Endothelial cell of umbilical vein (primary cell): ENCODE measurements at places on chromosomes 1 and 21.

DNA sequence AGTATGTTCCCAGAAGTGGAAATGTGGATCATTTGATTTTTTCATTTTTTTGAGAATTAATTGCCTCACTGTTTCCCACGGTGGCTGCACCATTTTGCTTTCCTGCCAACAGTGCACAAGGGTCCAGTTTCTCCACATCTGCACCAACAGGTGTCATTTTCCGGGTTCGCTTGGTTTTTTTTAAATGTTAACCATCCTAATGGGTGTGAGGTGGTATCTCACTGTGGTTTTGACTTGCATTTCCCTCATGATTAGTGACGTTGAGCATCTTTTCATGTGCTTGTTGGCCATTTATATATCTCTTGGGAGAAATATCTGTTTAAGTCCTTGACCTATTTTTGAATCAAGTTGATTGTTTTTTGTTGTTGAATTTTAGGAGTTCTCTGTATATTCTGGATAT is 3.0 kb downstream of the COL6A2 start:
- no peak overlapping the region for H3K4me3 ChIP-seq
- no peaks in the 10 kb centered on the region for H3K36me3 ChIP-seq
- H3K4me1 ChIP-seq = no peaks in the 10 kb centered on the region
- no peak for DNase-seq
- H3K27ac ChIP-seq = no peak overlapping the region

- DNase-seq = peak; percentile 37
- no peak within 1 kb of the TSS for H3K4me3 ChIP-seq
- H3K27me3 ChIP-seq = no peaks in the 10 kb centered on the region
- peak within 1 kb of the TSS; percentile 60 for H3K27ac ChIP-seq
Observed at GRCh38 chr1:32246888-32247273, at the start of gene FAM167B. Gene FAM167B (plus strand): TSS chr1:32247222. CDS start chr1:32247422, 200 bp downstream.

DNA sequence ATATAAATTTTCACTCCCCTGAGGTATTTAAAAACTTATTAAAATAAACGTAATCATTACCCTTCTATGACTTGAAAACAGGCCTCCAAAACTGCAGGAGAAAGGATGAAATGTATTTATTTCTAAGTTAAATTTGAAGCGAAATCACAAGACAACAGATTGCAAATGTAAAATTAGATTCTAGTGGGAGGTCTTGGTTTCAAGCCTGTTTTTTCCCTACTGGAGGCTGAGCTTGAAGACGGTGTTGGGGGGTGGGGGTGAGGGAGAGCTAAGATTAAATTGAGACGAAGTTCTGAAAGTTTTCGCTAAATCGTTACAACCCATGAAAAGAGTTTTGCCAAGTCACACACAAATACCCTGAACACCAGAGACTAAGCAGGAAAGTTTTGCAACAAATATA is 68.2 kb downstream of the TIAM1 start:
- DNase-seq = no peak
- no peaks in the 10 kb centered on the region for H3K27me3 ChIP-seq
- no peaks in the 10 kb centered on the region for H3K4me1 ChIP-seq
- H3K36me3 ChIP-seq = no peaks in the 10 kb centered on the region
- no peak overlapping the region for H3K4me3 ChIP-seq

GRCh38 chr1:7225711-7226505 is 440.7 kb downstream of the CAMTA1 start:
- H3K27ac ChIP-seq = no peak overlapping the region
- no peak for DNase-seq
- no peak overlapping the region for H3K4me3 ChIP-seq
- no peaks in the 10 kb centered on the region for H3K36me3 ChIP-seq

GRCh38 chr1:17176306-17177061 is 28.4 kb upstream of the PADI1 start:
- H3K27ac ChIP-seq = no peak overlapping the region
- no peaks in the 10 kb centered on the region for H3K36me3 ChIP-seq
- H3K4me3 ChIP-seq = no peak overlapping the region
- no peak for DNase-seq
- H3K27me3 ChIP-seq = peaks cover 7% of the 10 kb centered on the region

DNA sequence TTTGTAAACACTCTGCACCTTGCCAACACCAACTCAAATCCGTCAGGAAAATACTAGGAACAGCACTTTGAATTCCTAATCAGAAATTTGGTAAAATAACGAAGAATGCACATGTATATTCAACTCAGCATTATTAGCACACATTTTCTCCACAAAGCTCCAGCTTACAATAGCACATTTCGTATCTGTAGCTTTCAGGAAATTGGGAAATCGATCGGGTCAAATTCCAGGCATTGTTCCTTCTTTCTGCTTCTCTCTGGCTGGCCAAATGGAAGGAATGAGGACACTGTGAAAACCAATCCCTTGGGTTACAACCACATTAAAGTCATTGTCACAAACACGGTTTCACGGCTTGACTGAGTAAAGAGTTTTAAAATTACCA is 58.6 kb downstream of the NPHP4 start:
- no peaks in the 10 kb centered on the region for H3K27me3 ChIP-seq
- DNase-seq = no peak
- H3K4me1 ChIP-seq = no peaks in the 10 kb centered on the region
- no peak overlapping the region for H3K4me3 ChIP-seq
- H3K27ac ChIP-seq = no peak overlapping the region

- no peaks in the 10 kb centered on the region for H3K4me1 ChIP-seq
- no peak overlapping the region for H3K4me3 ChIP-seq
- no peaks in the 10 kb centered on the region for H3K36me3 ChIP-seq
- DNase-seq = no peak
- H3K27ac ChIP-seq = no peak overlapping the region
Observed at GRCh38 chr1:97505816-97506215, 415.0 kb downstream of the DPYD start.

DNA sequence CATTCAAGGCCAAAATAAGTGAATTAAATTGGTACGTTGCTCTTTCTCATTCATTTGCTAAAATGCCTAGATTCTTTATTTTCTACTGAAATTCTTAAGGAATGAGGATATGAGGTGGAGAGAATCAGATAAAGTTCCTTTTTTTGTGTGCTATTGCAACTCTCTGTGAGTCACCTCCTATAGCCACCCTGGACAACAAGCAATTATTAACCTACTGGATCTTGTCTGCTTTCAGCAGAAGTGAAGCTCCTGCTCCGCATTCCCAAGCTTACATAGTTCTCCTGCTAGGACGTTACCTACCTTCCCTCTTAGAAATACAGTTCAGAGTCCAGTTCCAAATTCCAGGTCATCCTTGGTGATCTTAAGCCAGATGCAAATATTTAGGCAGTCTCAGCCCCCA is 4.8 kb upstream of the KCNJ6 start:
- H3K4me3 ChIP-seq = no peak overlapping the region
- no peaks in the 10 kb centered on the region for H3K36me3 ChIP-seq
- H3K27me3 ChIP-seq = peaks cover 20% of the 10 kb centered on the region
- H3K27ac ChIP-seq = no peak overlapping the region
- DNase-seq = no peak

GRCh38 chr1:33030575-33030974 is 6.1 kb downstream of the AK2 start:
- H3K27me3 ChIP-seq = no peaks in the 10 kb centered on the region
- no peak overlapping the region for H3K4me3 ChIP-seq
- H3K36me3 ChIP-seq = no peaks in the 10 kb centered on the region
- peaks cover 6% of the 10 kb centered on the region for H3K4me1 ChIP-seq

GRCh38 chr1:220045356-220046051 is 801 bp downstream of the EPRS1 start:
- H3K27me3 ChIP-seq = no peaks in the 10 kb centered on the region
- H3K4me3 ChIP-seq = peak overlapping the region; percentile 86
- H3K4me1 ChIP-seq = peaks cover 10% of the 10 kb centered on the region
- DNase-seq = peak; percentile 41
- no peaks in the 10 kb centered on the region for H3K36me3 ChIP-seq
- peak overlapping the region; percentile 1 for H3K27ac ChIP-seq

DNA sequence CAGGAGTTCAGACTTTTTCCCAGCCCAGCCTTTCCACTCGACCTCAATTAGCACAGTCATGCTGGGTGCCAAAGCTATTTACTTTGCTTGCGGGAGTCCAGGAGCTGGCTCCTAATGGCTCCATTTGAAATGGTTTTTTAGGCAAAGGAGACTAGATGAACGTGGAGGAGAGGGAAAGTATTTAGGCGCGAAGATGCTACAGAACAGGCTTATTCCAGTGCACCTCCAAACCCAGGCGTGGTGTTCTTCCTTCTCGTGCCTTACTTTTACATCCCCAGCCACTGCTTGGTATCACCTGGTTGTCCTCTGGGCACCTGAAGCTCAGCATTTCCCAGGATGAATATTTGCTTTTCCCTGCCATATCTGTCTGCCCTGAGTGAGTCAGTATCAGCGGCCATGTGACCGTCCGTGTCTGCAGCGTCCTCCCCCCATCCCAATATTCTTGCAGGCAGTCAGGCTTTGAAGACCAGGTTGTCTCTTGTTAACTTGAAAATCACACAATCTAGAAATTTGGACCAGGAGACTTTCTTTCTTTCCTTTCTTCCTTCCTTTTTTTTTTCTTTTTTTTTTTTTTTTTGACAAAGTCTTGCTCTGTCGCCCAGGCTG is 198.5 kb downstream of the DYRK1A start:
- H3K27me3 ChIP-seq = peaks cover 2% of the 10 kb centered on the region
- H3K27ac ChIP-seq = peak overlapping the region; percentile 81
- H3K4me1 ChIP-seq = peaks cover 14% of the 10 kb centered on the region
- H3K36me3 ChIP-seq = no peaks in the 10 kb centered on the region
- DNase-seq = no peak
- no peak overlapping the region for H3K4me3 ChIP-seq

DNA sequence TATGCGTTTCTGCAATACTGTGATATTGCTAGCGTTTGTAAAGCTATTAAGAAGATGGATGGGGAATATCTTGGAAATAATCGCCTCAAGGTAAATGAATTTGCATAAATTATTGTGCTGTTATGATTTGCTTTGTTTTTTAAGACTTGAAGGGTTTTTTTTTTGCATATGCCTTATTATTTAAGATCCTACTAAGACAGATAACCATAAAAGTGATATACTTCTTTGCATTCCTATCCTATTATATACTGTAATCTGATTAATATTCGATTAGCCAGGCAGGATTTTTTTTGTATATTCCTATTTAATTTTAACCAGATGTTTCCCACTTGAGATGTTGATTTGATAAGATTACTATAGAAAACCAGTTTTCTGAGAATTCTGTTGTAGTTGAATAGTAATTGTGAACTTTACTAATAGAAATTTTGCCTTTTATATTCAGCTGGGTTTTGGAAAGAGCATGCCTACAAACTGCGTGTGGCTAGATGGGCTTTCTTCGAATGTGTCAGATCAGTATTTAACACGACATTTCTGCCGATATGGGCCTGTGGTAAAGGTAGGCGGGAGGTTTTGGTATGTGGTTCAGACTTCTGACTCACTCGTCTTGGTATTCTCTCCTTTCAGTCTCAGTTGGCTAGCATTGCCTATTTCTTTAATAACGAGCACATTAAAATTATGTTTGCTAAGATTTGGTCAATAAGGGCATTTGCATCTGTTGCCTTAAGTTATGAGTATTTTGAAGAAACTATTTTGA is 56.8 kb downstream of the ZBTB17 start:
- H3K4me3 ChIP-seq = no peak overlapping the region
- H3K4me1 ChIP-seq = peaks cover 5% of the 10 kb centered on the region
- no peaks in the 10 kb centered on the region for H3K27me3 ChIP-seq
- H3K27ac ChIP-seq = no peak overlapping the region
- H3K36me3 ChIP-seq = no peaks in the 10 kb centered on the region

GRCh38 chr1:231733063-231733462 is 106.5 kb downstream of the DISC1 start:
- DNase-seq = no peak
- H3K27ac ChIP-seq = no peak overlapping the region
- H3K4me3 ChIP-seq = no peak overlapping the region
- no peaks in the 10 kb centered on the region for H3K27me3 ChIP-seq
- H3K4me1 ChIP-seq = no peaks in the 10 kb centered on the region
- H3K36me3 ChIP-seq = no peaks in the 10 kb centered on the region

DNA sequence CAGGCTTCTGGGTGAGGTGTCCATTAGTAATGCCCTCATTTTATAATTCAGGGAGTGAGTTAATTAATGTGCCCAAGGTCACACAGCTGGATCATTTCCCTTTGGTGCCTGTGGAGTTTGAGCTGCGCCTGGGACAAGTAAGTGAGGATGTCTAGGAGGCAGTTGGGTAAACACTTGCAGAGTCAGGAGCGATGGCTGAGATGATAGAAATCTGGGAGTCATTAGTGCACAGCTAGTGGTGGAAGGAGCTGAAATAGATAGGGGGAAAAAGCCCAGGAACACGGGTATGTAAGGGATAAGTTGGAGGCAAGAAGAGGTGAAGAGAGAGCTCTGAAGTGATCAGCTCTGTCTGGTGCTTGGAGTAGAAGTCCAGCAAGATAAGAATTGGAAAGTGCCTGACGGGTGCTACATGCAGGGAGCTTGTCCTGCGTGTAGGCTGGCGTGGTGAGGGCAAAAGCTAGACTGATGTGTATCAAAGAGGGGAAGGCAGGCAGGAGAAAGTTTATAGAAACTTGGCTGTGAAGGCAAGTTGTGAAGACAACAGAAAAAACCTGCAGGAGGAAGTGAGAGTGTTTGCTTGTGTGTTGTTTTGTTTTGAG is 1.7 kb upstream of the SCAF4 start:
- no peak for DNase-seq
- H3K4me1 ChIP-seq = peaks cover 28% of the 10 kb centered on the region
- H3K4me3 ChIP-seq = no peak overlapping the region
- no peaks in the 10 kb centered on the region for H3K27me3 ChIP-seq
- no peaks in the 10 kb centered on the region for H3K36me3 ChIP-seq
- no peak overlapping the region for H3K27ac ChIP-seq

GRCh38 chr1:145999321-146000024 is 3.1 kb upstream of the TXNIP start:
- DNase-seq = no peak
- H3K27me3 ChIP-seq = no peaks in the 10 kb centered on the region
- peaks cover 17% of the 10 kb centered on the region for H3K4me1 ChIP-seq
- H3K36me3 ChIP-seq = peaks cover under 1% of the 10 kb centered on the region
- H3K4me3 ChIP-seq = no peak overlapping the region

DNA sequence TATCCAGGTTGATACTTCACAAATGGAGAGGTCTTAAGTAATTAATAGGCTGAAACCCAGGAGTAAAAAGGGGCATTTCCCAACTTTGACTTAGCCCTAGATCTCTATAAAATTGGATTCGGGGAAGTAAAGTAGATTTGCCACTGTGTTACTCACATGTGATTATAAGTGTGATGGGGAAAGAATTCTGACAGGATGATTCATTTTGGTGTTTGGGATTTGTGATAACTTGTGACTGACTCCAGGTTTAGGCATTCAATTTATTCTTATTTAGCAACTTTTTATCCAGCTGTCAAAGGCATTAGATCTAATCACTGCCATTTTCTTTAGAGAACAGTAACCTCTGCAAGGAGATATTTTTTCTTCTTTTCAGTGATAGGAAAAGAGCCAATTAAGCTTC is 175.5 kb downstream of the ASTN1 start:
- H3K27me3 ChIP-seq = no peaks in the 10 kb centered on the region
- no peaks in the 10 kb centered on the region for H3K4me1 ChIP-seq
- H3K4me3 ChIP-seq = no peak overlapping the region
- no peak for DNase-seq
- H3K36me3 ChIP-seq = no peaks in the 10 kb centered on the region
- H3K27ac ChIP-seq = no peak overlapping the region
